NCI-H187 (cell line): ENCODE measurements at places on chromosomes 3 and 15.
A peak's percentile ranks its signal among the peaks of the same experiment; 100 is the strongest.

DNA sequence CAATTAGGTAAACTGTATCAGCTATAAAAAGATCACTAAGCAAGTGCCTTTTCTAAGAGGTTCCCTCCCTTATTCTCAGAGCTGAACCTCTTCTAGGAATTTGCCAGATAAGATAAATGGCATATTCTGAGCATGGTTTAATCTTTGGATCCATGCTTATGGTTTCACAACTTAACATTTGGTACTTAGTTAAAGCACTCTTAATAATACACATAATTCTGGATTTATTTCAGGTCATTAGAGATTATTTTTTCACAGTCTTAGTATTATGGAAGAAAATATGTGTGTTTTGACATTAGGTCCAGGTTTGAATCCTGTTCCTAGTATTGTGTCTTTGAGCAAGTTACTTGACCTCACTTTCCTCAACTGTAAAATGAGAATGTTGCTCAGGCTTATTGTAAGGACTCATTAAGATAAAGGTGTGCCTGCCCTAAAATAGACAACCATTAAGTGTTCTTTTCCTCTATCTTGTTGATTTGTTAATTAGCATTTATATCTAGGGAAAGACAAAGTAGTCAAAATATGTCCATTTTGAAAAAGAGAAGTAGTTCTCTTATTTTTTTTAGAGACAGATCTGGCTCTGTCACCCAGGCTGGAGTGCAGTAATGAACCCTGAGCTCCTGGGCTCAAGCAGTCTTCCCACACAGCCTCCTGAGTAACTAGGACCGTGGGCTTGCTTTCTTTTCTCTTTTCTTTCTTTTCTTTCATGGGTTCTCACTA lies 43.4 kb downstream of the TSC22D2 start:
- no peak for DNase-seq

- DNase-seq, result no peak
These were observed 27.6 kb downstream of the CPOX start for GRCh38 chr3:98565843-98566242.

GRCh38 chr3:174202561-174202960 lies 656.6 kb upstream of the NAALADL2 start:
- DNase-seq, result no peak

DNA sequence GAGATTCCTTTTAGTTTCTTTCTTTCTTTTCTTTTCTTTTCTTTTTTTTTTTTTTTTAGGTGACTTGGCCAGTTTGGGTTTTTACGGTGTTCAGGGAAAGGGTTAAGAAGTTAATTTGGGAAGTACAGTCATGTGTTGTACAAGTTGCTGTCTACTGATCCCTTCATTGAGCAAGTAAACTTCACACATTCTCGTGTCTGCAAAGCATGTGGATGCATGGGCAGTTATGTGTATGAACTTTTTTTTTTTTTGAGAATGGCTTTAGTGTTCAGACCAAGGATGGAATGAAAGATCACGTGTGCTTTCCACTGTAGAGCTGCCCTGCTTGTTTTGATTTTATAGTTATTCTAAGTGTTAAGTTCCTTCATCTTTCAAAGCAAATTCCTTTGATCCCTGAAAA lies 132.3 kb downstream of the PGPEP1L start:
- DNase-seq, result no peak

- DNase-seq, result no peak
These were observed 94.4 kb downstream of the DNASE1L3 start for GRCh38 chr3:58116161-58116955.

DNA sequence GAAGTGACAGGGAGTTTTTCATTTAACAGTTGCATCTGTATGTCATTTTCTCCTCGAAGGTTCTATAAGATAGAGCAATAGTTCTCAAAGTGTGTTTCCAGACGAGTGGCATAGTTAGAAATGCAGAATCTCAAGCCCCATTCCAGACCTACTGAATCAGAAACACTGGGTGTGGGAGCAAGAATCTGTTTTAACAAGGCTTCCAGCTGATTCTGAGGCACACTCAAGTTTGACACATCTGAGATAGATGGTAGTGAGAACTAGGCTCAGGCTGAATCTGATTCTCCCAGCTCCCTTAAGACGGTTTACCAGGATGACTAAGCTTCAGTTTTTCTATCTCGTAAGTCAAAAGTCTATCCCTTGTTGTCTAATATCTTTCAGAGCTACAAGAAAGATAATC lies 159.8 kb upstream of the NUDT16 start:
- no peak for DNase-seq

- DNase-seq, result no peak
These were observed 1.6 kb upstream of the PLCL2 start for GRCh38 chr3:16883057-16883722.

DNA sequence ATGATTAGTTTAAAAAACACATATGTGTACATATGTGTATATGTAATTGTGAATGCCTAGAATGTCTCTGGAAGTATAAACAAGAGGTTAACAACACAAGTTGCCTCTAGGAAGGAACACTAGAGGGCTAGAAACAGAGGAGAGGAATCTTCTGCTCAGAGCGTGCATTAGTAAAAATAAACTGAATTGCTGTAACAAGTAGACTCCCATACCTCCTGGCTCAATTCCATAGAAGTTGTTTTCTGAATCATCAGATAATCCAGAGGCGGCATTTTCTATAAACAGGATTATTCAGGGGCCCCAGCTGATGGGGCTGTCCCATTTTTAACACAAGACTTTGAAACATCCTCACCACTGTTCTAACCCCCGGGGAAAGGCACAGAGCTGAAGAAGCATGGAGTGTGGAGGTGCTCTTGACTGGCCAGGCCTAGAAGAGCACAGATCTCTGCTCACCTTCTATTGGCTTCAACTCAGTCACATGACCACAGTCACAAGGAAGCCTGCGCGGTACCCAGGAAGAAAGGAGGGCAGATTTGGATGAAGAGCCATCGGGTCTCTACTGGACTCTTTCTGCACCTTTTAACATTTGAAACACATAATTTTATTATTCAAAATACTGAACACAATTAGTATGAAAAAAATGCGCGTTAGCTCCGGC lies 145.7 kb downstream of the TLE3 start:
- no peak for DNase-seq

DNA sequence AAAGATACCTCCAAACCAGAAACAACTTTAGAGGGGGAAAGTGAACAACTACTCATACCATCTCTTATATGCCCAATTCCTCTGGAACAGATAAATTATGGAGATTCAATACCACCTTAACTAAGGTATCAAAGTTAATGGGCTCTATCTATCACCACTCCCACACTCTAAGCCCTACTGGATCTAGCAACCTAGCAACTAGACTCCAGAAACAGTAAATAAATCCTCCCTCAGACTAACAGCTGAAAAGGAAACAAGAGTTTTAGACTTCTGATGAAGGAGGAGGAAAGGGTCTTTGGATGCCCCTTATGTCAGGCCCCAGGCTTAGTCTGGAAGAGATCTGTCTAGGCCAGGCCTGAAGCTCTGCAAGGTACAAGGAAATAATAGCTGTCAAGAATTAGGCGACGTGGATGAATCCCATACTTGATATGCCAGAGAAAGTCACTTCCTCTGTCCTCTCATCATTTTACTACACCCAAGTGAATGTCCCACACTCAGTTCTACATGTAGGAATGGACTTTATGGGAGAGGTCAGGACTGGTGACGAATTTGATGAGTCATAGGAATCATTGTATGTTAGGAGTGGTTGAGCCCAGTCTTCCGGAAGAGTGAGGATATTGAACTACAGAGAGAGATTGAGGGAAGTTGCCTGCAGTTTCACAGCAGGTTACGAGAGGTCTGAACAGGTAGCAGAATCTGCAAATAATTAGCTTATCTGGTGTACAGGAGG lies 113.8 kb downstream of the AKAP13 start:
- DNase-seq, result no peak

DNA sequence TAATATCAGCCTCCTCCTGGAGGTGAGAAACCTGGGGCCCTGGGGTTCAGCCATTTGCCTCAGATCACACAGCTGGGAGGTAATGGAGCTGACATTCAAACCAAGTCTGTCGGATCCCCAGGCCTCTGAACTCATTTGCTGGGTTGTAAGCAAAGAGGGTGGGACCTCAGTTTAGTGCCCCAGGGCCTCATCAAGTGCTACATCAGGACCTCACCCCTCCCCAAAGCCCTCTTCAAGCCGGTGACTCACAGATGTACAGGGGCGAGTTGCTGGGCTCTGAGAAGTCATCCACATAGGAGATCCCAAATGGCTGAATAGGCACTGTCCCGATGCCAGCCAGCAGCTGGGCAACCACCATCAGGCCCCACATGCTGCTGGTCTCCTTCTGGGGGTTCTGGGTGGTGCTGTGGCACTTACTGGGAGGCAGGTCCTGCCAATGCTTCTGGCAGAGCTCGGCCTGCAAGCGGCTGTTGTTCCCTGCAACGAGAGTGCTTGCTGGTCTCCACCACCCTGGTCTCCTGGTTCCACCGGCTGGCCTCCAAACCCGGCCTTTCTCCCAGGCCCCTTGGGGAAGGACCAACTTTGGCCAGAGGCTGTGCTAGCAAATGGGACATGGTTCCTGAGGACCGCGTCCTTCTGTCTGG lies 59.2 kb upstream of the RAB6B start:
- no peak for DNase-seq

DNA sequence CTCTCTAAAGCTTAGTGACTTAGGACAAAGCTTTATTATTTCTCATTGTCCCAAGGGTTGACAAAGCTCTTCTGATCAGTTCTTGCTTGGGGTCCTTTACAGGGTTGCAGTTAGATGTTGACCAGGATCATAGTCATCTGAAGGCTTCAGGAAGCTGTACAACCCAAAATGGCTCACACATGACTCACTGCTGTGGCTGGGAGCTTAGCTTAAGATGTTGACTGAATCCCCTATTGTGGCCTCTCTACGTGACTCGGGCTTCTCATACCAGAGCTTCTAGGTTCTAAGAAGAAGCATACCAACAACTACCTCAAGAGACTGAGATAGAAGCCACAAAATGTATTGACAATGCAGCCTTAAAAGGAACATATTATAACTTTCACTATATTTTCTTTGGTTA lies 569.6 kb upstream of the ROBO2 start:
- DNase-seq, result no peak

GRCh38 chr15:75523011-75523410 lies 56.1 kb downstream of the PTPN9 start:
- DNase-seq, result no peak

DNA sequence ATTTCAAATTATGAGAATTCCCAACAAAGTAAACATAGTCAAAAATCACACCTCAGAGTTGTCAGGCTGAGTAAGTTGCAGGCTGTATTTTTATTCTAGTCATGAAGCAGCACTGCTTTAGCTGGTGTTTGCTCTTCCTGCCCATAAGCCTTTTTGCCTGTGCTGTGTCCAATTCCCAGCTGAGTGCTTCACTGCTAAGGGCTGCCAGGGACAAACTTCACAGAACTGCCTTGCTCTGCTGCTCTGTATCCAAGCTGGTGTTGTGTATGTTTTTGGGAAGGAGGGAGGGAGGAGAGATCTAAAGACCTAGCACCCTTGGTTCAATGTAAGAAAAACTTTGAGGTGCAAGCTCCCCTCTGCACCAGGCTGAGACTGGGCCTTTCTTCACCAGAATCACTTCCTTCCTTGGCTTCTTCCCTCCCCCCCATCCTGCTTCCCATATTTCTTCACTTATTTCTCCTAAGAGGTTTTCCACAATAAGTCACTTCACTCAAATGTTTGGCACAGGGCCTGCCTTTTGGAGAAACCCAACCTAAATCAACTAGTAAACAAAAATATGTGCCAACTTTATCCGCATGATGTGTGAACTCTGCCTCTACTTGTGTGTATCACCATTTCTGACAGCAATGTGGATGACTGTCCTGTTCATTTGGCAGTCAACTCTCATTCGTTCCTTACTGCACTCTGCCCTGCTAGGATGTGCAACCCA lies 156.1 kb downstream of the TBL1XR1 start:
- no peak for DNase-seq

DNA sequence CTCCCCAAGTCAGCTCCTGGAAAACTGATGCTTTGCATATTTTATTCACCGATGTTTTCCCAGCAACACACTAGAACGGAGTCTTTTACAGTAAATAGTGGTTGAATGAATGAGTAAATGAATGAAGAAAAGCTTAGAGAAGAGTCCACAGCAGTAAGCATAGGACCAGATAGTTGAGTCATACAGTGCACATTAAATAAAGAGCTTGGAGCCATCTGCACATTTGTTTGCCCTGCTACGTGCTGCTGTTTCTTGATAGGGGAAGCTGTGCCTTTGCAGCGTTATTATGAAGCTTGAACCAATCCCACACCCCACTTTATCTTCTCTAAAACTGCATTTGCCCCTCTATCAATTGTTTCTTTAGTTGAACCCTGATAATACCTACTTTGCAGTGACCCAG lies 1.2 kb downstream of the FAM98B start:
- DNase-seq, result no peak

GRCh38 chr3:131795390-131796090 lies 239.3 kb downstream of the CPNE4 start:
- peak; percentile 71 for DNase-seq

- DNase-seq, result no peak
These were observed 369.6 kb upstream of the ATP10A start for GRCh38 chr15:26232691-26233090.

DNA sequence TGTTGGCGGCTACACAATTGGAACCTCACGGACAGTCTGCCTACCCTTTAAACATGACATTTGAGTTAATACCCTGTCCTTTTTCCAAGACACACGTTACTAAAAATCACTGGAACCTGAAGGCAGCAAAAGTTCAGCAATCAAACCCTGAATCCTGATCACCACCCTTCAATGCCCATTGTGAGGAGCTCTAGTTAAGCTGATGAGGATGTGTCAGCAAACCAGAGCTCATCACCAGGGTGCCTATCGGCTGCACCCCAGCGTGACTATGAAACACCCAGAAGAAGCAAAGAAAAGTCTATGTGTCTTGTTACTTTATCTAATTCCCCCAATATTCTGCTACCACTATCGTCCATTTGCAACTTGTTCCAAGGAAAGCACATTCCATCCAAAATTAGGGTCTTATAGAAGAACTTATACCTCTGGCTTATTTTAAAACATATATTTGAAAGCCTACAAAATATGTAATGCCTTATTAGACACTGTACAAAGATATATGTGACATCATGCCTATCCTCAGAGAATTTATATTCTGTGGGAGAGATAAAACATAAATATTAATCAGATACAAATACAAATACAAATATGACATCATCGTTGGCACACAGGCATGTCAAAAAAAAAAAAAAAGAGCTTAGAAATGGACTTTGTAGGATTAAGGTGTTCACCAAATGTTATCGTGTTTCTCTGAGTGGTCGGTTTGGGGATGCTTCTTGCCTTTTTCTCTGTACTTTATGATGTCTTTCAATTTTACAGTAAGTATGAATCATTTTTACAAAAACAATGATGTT lies 219.7 kb upstream of the SETMAR start:
- no peak for DNase-seq

GRCh38 chr3:105827959-105828358 lies 40.9 kb downstream of the CBLB start:
- no peak for DNase-seq

DNA sequence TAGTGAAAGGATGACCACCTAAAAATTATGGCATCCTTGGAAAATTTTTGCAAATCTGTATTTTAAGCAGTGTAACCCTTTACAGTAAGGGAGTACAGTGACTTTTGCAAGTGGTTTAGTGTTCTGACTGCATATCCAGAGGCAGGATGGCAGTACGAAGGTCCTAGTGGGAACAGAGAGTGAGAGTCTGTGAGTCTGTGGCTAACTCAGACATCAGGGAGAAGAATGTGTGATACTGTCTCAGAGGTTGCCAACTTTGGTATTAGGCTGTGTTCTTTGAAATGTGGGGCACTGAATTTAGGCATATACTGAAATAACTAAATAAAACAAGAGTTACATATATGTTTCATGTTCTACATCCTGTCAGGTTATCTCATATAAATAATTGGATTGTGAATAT lies 25.7 kb downstream of the PRKCI start:
- no peak for DNase-seq

- DNase-seq, result no peak
These were observed 106.5 kb upstream of the ACP3 start for GRCh38 chr3:132210476-132211346.

- no peak for DNase-seq
These were observed 14.4 kb downstream of the EIF1B start for GRCh38 chr3:40323946-40324345.
